ENCODE measurements at places on chromosomes 7 and 10.
A peak's percentile ranks its signal among the peaks of the same experiment; 100 is the strongest.

GRCh38 chr7:39453743-39454355 lies 112.4 kb upstream of the YAE1 start:
- DNase-seq = peak; percentile 28

DNA sequence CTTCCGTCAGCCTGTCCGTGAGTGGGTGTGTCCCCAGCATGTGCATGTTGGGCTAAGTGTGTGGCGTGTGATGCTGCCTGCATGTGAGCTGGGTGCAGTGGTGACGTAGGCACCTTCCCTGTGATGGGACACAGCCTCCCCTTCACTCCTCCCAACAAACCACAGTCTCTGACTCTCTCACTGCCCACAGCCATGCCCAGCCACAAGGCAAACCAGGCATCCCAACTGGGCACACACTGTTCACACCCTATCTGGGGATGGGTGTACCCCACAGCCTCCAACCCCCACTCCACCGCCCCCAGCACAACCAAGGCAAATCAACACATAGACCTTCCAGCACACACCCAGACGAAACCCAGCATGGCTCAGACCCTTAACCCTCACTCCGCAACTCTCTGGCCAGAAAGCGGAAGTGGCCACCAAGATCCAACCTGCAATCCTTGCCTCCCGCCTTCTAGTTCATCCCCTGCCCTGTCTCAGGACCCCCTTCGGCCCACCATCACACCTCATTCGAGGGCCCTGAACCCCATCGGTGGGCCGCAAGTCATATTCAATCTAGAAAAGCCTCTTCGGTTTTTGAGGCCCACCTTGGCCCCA lies 10.4 kb downstream of the PSD start:
- DNase-seq = no peak

DNA sequence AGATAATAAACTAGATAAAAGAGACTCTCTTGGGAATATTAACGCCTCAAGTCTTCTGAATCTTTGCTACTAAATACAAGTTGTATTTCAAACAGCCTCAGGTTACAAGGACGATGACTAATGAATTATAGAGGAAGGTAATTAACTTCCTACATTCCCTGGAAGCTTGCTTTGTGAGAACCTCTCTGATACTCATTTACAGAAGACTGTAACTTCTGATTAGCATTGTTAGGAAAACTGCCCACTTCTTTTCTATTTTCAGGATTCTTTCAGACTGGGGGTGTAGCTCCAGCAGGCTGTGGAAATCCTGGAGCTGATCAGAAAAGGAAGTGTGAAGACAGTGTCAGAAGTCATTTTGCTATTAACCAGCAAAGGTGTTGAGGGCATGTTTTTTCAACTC lies 316.7 kb upstream of the NPSR1 start:
- DNase-seq = no peak

- DNase-seq = no peak
Measured at GRCh38 chr7:76003351-76003750, 9.0 kb upstream of the TMEM120A start.

DNA sequence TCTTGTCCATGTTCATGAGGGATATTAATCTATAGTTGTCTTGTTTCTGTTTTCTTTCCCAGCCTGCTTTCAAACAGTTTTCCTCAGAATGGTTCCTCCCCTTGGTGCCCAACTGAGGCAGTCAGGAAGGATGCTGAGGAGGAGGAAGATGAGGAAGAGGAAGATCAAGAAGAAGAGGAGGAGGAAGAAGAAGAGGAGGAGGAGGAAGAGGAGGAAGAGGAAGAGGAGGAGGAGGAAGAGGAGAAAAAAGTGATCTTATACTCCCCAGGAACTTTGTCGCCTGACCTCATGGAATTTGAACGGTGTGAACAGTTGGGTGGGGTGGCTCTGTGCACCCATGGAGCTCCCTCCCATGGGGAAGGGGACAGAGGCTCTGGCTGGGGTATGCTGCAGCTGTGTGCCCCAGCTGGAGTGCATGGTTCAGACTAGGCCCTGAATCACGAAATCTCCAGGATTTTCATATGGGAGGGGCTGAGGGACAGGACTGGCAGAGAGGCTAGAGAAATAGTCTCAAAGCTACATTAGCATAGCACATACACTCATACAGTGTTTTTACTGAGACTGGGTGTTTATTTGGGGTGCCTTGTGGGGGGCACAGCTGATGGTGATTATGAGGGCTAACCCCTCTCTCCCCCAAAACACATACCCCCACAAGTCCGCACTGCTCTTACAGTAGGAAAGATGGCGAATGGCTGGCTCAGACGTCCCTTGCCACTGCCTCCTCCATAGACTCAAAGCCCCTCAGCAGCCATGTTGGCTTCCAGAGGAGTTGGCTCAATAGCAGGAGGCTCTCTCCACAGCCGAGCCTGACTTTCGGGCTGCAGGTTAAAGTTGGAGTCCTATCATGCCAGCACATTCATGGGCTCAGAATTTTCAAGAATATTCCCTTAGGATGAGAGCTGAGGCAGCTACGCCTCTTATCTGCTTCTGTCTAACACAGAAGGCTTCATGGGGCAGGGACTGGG lies 11.9 kb downstream of the STRA8 start:
- no peak for DNase-seq

DNA sequence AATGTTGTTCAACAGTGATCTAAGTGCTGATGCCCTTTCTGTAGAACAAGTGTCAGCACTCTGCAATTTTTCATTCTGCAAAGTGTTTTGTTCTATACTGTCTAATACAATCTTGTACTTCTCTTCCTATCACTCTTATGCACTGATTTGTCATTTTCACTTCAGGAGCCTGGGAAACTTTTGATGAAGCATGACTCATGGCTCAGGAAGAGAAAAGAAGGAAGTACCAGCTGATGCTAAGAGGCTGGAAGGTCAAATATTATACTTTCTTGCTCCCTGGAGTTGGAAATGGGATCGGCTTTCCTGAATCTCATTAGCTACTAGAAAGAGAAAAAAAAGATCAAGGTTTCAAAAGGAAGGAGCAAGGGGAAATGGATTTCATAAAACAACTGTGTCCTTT lies 45.8 kb downstream of the DGKI start:
- no peak for DNase-seq
